Epithelial cell of esophagus (primary cell): ENCODE measurements at places on chromosomes 6 and 20.
A peak's percentile ranks its signal among the peaks of the same experiment; 100 is the strongest.

DNA sequence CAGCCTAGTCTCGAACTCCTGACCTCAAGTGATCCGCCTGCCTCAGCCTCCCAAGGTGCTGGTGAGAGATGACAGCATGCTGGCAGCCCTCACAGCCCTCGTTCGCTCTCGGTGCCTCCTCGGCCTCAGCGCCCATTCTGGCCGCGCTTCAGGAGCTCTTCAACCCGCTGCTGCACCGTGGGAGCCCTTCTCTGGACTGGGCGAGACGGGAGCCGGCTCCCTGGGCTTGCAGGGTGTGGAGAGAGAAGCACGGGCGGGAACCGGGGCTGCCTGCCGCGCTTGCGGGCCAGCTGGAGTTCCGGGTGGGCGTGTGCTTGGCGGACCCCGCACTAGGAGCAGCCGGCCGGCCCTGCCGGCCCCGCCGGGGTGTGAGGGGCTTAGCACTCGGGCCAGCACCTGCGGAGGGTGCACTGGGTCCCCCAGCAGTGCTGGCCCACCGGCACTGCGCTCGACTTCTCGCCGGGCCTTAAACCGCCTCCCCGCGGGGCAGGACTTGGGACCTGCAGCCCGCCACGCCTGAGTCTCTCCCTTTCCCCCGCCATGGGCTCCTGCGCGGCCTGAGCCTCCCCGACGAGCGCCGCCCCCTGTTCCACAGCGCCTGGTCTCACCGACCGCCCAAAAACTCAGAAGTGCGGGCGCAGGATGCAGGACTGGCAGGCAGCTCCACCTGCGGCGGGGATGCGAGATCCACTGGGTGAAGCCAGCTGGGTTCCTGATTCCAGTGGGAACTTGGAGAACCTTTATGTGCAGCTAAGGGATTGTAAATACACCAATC is 31.5 kb upstream of the RANBP9 start:
- DNase-seq: no peak

GRCh38 chr6:85669735-85670194 is 27.1 kb upstream of the SYNCRIP start:
- DNase-seq: peak; percentile 87

DNA sequence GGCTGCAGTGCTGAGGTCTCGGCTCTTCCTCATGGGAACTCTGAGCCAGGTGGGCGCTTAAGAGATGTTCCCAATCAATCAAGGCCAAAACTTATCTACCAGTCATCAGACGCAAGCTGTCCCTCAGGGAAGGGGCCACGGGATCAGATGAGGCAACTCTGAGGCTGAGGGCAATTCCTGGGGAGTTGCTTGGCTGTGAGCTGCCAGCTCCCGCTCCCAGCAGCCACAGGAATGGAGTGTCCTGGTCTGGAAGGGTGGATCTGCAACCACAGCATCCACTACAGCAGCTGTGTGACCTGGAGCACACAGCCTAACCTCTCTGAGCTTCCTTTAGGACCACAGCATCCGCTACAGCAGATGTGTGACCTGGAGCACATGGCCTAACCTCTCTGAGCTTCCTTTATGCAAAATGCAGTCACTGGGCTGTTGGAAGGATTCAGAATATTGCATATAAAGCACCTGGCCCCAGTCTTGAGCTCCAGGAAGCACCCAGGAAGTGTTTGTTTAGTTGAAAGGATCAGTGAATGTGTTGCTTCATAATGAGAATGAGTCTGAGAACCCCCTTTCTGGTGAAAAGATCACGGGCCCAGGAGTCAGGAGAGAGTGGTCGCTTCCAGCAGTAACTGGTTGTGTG is 60.9 kb downstream of the TFAP2C start:
- DNase-seq: peak; percentile 9

- no peak for DNase-seq
These were observed 1.6 kb downstream of the MAP1LC3A start for GRCh38 chr20:34560141-34560523.

DNA sequence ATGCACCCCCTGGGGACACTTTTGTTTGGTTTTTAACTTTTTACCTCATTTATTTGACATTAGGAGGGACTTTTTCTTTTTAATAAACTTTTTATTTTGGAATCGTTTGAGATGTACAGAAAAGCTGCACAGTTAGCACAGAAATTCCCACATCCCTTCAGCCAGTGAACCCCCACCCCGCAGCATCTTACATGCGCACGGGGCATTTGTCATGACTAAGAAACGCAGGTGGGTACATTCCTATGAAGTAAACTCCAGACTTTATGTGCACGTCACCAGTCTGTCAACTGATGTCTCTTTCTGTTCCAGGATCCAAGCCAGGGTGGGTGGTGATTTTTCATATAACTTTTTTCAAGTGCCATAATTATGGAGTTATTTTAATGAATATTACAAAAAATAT is 4.9 kb upstream of the ZNF831 start:
- no peak for DNase-seq

GRCh38 chr6:49342410-49342809 is 120.6 kb downstream of the MMUT start:
- DNase-seq: no peak

- no peak for DNase-seq
These were observed 8.3 kb downstream of the B4GALT5 start for GRCh38 chr20:49705358-49705757.

- DNase-seq: no peak
These were observed 125.8 kb downstream of the MYB start for GRCh38 chr6:135306740-135307420.

DNA sequence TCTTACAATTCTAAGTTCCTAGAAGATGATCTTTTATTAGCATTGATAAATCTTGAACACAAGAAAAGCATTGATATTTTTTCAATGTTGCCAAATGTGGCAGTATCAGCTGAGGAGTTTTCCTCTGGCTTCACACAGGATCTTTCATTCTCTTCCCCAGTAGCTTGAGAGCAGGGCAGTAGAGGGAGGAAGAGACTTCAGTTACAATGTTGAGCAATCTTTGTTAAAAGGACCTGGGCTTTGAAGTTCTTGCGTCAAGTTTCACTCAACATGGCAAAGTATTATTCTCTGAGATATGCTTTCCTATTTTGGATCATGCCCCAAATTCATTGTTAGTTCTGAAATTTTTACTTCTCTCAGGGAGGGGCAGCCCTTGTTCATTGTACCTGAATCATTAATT is 238.0 kb downstream of the COL12A1 start:
- peak; percentile 17 for DNase-seq

- DNase-seq: no peak
These were observed 120.6 kb downstream of the LY86 start for GRCh38 chr6:6709106-6709505.

DNA sequence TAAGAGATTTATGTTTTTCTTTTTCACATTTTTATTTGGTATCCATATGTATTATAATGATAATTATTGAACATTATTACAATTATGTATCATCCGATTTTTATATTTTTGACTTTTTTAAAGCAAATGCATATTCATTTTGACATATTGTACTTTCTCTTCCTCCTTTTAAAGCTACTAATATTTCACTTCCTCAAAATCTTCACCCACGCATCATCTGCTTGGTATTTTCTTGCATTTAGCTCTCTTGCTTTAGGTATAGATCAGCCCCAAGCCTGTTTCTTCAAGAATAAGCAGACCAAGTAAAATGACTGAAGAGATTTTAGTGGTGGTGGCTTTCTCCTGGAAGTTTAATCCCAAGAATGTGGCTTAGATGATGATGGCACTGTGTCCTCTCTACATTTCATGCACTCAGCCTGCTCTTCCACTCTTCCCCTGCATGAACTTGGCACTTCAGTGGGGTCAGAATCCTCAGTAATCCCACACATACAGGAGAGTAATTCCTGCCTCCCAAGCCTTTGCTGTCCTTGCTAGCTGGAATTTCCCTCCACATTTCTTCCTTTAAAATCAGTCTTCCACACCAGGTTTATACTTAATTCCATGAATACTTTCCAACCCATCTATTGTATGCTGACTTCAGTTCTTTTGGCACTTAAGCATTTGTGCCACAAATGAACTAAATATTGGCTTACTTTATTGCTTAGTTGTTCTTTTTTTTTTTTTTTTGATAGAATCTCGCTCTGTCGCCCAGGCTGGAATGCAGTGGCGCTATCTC is 8.2 kb downstream of the NCOA7 start:
- DNase-seq: peak; percentile 11

GRCh38 chr6:155850408-155850841 is 394.8 kb upstream of the NOX3 start:
- DNase-seq: peak; percentile 26

GRCh38 chr6:5422321-5422915 is 161.1 kb downstream of the FARS2 start:
- peak; percentile 58 for DNase-seq

DNA sequence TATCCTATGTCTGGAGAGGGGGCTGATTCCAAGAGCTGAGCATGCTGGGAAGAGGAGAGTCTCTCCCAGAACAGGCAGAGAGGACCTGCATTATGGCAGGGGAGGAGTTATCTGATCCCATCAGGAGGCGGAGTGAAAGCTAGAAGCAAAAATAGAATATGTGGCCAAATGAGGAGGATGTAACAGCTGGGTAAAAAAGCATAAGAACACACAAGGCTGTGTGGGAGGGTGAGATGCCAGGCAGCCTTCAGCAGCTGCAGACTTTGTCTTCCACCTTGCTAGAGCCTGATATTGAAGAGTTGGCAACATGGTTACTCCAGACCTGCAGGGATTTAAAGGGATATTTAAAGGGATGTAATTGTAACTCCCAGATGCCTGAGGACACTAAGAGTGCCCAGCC is 167.1 kb downstream of the PTPRT start:
- DNase-seq: no peak

DNA sequence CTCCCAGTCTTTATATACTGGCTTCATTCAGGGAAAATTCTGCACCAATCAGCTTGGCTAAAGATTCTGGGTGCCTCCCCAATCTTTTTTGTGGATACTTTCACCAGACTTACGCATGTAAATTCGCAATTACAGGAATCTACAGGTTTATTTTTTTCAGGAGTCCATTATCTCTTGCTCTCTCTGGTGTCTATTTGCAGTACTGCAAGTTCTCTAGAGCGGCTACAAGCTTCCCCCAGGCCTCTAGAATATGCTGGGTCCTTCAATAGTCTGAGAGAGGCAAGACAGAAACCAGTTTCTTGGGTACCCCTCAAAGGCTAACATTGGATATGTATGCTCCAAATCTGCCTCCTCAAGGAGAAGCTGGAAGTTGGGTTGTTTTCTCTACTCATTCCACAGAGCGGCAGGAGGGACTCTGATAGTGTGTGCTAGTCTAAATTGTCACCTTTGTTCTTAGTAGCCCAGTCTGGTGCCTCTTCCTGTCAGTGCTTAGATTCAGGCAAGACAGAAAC is 58.5 kb downstream of the SUN5 start:
- peak; percentile 41 for DNase-seq

DNA sequence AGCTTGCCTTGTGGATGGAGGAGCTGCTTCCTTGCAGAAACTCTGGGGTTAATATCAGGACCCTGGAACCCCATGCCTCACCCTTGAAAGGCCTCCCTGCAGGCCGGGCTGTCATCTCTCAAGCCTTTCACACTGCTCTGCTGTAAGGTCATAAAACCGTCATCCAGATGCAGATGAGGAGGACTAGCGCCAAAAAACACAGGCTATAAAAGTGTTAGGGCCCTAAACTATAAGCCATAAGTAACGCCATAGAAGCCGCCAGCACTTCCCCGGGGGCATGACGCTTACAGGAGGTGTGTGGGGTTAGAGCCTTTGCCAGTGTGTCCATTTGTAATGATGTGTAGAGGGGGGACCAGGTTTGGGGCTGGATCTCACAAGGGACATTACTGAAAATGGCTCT is 47.6 kb downstream of the CDH4 start:
- no peak for DNase-seq

DNA sequence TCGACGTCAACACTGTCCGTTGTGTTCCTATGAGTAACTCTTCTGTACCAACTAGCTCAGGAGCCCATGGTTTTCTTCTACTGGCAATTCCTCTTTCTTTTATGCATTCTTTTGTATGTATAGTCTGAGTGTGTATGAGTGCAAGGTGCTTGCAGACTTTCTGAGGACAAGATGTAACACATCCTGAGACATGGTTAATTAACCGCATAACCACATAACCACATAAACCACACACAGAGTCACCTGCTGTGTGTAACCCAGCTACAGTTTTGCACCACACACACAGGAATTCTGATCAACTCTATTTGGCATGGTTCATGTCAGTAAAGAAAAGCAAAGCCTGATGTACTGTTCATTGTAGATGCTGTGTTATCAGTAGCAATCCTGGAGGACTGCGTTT is 98.6 kb downstream of the DACT2 start:
- no peak for DNase-seq

GRCh38 chr6:2949536-2950083 is 21.8 kb downstream of the SERPINB6 start:
- DNase-seq: no peak

DNA sequence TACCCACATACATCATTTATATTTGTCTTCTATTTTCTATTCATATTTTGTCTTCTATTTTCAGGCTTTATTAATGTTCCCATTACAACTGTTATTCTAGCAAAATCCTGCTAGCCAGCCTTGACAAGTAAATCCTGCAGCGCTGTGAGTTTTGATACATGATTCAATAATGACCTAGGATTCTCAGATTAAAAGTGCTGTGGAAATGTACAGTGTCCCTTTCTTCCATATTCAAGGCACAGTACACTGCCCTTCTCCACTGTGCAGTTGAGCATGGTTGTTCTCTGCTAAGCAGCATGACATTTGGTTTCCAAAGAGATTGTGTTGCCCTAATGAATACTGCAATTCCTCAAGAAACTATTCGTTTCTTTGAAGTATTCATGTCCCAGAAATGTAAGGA is 5.8 kb upstream of the HEY2 start:
- DNase-seq: no peak

DNA sequence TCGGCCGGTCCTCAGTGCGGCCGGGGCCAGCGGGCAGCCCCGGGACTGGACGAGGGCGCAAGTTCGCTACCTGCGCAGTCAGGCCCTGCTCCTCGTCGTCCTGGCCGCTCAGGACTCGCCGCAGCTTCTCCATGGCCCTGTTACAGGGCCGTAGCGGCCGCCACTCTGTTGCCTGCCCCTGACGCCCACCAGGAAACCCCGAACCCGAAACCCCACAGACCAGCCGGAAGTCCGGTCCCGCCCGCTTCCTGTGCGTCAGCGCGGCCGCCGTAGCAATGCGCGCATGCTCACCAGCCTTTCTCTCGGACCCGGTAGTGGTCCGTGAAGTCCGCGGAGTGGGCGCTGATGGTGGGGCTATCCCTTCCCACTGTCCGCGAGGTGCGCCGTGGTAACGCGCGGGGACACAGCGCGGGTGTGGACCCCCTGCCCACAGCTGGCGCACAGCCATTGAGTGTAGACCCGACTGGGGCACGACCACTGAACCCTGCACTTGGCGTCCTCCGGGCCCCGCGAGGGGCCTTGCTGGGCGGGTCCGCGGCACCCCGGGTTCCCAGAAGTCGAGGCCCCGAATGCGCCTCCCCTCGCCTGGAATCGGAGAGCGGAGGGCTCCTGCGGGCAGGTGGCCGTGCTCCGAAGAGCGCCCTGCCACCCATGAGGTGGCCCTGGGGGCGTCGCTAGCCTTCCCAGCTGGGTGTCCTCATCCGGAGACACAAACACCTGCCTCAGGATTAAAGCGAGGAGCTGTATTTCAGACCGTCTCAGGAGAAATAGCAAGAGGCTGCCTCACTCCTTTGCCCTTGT is at the start of gene SFT2D1:
Gene SFT2D1 (minus strand): TSS at position 197 of the 801 bp plus-strand sequence. CDS start 64 bp downstream, at position 133.
- peak; percentile 74 for DNase-seq

- peak; percentile 33 for DNase-seq
These were observed 143.2 kb upstream of the EPHA7 start for GRCh38 chr6:93562582-93562981.

GRCh38 chr6:106512968-106513574 is 116.2 kb downstream of the RTN4IP1 start:
- no peak for DNase-seq
